Stimulated activated CD8-positive, alpha-beta memory T cell treated with anti-CD3 and anti-CD28 coated beads, Interleukin-2, amount 100 ng/mL, for 48 hours (primary cell): ENCODE measurements at places on chromosomes 1 and 21.

DNA sequence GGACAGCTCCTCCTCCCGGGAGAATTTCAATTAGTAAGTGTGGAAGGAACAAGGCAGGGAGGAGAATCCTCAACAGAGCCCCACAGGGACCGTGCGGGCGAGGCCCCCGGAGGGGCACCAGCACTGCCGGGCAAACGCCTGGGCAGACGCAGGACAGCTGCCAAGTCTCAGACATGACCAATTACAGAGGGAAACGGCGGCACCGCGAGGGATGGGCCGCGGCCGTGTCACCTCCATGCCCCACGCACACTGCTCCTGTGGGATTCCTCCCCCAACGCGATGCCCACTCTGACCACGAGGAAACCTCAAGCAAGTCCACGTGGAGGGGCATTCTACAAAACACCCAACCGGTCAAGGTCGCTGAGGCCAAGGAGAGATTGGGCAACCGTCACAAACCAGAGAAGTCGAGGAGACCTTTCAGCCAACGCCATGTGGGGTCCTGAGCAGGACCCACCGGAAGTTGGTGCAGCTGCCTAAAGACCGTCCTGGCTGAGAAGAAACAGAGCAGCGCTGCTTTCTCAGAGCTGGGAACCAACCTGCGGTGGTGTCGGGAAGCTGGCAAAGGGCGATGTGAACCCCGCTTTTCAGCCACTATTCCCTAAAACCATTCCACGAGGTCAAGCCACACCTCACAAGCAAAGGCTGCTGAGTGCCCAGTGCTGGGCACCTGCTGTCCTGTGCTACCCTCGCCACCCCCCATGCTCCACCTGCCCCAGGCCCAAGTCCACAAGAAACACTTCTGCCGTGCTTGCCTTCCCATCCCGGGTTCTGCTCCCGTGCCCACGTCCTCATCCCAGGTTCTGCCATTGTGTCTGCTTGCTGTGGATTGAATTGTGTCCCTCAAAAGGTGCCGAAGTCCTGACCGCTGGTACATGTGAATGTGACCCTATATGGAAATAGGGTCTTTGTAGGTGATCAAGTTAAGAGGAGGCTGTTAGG, 1.4 kb upstream of the KRTAP10-4 start:
- no peak for DNase-seq

DNA sequence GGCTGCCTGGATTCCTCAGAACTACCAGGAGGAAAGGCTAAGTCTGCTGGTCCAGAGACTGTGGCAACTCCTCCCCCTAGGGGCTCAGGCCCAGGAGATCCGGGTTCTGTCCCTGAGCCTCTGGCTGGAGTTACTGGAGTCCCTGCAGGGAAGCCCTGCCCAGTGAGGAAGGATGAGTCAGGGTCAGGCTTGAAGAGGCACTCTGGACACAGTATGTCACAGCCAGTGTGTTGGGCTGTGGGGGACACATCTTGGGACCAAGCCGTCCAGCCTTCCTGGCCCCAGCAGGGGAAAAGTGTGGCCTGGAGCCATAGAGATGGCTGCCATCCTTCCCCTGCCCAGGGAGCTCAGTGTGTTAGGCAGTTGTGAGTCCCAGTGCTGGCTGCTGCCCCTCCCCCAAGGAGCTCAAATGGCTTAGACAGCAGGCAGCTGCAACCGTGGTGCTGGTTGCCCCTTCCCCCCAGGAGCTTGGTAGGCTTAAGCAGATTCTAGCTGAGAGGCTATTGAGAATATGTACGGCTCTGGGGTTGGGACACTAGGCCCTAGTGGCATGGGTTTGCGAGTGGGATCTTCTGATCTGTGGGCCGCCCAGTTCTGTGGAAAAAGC, 28.2 kb upstream of the RABGAP1L start:
- DNase-seq, result no peak

DNA sequence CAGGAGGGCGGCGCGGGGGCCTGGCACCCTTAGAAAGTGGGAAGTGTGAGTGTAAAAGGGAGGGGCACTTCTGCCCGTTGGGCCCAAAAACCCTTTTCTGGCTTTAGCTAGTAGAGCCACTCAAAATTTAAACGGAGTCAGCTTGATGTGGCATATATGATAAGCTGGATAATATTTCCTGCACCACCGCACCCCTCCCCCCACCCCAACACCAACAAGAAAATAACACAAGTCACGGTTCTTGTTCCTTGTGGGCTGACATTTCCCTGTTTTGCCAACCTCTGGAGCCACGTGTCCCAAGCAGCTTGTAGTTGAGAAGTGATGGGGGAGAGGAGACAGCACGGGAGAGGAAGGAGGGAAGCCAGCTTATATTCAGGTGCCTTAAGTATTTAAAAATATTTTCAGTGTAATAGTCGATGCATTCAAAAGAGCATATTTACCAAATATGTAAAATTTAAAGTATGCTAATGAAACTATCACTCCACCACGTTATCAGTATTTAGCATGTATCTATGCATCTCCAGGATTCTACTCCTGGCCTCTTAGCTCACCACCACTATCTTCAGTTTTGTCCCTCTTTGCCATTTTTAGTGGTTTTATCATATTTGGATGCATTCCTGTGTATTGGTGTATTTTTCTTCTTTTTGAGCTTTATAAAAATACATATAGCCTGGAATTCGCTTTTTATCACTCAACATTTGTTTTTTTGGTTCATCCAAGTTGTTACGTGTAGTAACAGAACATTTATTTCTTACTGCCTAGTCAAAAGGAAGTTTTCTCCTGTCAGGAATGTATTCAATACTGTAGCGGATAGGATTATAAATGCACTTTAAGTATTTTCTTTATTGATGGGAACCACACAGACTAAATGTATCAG, 773 bp upstream of the DDX59 start:
- no peak for DNase-seq

DNA sequence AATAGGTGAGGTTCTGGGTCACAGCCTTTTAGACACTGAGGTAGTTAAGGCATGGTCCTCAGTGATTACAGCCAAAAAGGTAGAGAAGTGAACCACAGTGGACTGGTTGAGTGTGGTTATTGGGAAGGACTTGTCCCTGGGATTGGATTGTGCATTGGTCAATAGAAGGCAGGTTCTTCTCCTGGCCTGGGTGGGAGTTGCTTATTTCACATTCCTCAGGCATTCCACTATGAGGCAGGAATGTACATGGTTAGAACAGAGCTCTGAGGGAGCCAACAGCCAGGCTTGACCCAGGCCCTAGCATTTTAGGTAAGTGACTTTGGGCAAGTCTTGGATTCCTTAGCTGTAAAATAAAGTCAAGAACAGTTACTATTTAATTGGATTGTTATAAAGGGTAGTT, 97.9 kb upstream of the MARK1 start:
- no peak for DNase-seq

DNA sequence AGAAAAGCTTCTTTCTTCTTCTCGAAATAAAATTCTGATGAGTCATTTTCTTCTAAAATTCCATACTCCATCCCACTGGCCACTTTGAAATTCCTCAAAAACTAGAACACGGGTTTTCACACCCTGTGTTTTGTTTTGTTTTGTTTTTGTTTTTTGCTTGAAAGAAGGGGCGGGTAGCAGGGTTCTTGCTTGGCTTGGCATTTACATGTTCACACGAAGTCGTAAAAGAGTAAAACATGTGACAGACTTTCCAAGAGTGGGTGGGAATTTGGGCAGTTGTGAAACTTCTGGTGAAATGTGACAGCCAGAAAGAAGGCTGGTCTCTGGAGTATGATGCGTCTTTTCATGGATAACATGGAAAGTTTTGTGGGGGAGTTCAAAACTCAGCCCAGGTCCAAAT, 47.1 kb upstream of the FMN2 start:
- no peak for DNase-seq

DNA sequence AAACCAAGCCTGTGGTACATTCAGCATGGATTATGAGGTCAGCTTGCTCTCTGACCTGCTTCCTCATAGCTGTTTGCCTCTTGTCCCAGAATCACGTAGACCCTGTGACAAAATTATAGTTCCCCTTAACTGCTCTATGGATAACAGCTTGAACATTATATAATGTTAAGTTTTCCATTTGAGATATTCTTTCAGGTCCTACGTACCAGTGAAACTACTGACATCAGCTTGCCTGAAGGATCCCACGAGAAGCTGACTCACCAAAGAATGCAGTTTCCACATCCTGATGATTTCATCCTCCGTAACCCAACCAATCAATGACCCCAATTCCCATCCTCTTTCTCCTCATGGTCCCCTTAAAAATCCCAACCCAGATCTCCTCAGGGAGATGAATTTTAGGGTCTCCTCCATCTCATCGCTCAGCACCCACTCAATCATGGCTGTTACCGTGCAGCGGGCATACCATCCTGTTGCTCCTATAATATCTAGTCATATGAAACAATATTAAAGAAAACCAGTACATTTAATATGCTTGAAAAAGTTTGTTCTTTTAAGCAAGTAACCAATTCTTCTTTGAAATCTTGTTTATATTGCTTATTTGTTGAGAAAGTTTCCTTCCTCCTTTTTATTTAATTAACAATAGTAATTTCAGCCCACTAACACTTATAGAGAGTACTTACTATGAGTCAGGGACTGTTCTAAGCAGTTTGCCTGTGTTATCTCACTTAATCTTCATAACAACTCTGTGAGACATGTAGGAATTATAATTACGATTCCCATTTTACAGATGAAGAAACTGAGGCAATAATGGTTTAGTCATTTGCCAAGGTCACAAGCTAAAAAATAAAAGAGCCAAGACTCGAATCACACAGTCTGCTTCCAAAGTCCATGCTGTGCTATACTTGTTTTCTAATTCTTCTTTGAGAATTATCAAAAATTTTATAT, 27.4 kb downstream of the CHML start:
- no peak for DNase-seq

GRCh38 chr1:175073061-175073460, 5.4 kb downstream of the TNN start:
- no peak for DNase-seq

DNA sequence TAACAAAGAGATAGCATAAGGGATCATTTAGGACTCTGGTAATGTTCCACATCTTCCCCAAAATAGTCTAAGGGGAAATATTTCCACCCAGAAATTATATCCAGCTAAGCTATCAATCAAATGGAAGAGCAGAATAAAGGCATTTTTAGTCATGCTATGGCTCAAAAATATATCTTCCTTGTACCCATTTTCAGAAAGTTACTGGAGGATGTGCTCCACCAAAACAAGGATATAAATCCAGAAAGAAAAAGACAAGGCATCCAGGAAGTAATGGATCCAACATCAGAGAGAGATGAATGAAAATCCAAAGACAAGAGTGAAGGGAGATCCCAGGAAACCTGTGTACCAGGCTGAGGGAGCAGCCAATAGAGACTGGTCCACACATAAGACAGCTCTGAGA, 2.7 kb upstream of the KRTAP10-8 start:
- no peak for DNase-seq

GRCh38 chr1:60949826-60950197, 132.5 kb upstream of the NFIA start:
- no peak for DNase-seq

DNA sequence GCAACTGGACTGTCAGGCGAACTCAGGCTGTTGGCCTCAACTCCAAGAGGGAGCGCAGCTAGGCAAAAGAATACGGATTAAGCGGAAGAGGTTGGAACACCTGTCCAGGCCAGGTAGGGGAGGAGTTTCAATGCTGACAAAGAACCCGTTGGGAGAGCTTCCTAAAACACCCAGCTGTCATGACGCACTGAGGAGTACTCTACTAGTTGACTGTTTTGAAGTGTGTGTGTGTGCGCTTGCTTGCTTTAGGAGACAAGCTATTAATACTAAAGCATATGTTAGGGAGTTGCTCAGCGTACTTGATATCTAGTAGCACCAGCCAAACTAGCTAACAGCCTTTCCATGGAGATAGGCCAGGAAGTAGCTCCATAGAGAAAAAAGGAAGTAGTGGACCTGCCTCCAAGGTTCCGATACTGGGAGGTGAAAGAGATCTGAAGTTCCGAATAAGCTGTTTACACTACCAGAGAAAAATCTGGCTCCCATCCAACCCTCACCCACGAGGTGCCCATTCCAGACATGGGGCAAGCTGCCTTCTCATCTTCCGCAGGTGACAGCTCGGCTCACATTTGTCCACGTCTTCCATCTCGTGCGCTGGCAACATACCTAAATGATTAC, 974 bp upstream of the FNBP1L start:
- DNase-seq, result no peak
